ENCODE measurements at places on chromosomes 7 and 10.

- no peak for DNase-seq
Observed at GRCh38 chr7:19202599-19202998, 57.4 kb upstream of the FERD3L start.

- no peak for DNase-seq
Observed at GRCh38 chr7:46671108-46671769, 750.2 kb upstream of the IGFBP3 start.

DNA sequence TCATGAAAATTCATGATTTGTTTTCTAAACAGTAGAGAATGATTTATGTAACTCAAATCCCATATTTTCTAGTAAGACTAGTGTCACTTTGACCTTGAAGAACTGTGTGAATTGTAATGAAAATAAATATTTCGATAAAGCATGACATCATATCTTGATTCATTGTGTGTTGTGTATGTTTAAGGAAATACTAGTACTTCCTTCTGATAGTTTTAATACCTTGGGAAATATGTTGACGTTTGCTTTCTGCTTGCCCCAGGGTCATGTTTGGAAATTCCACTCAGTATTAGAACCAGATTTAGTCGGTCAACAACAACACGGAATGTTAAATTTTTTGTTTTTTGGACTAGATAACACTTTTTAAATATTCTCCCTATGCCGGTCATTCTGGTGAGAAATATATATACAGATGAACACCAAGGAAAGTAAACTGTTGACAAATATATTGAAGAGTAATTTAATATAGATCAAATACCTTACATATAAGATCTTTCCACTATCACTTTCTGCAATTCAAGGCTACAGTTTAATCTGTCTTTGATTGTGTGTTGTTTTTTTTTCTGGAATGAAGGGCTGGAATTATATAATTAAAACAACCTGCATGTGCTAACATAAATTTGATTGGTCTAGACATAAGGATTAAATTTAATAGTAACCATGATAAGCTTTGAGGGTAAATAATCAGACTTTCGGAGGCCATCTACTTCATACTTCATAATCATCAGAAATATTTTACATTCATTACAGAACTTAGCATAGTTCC lies 126.2 kb downstream of the MDFIC start:
- DNase-seq: no peak

- DNase-seq: no peak
Observed at GRCh38 chr7:45574416-45574668, 174 bp downstream of the ADCY1 start.

DNA sequence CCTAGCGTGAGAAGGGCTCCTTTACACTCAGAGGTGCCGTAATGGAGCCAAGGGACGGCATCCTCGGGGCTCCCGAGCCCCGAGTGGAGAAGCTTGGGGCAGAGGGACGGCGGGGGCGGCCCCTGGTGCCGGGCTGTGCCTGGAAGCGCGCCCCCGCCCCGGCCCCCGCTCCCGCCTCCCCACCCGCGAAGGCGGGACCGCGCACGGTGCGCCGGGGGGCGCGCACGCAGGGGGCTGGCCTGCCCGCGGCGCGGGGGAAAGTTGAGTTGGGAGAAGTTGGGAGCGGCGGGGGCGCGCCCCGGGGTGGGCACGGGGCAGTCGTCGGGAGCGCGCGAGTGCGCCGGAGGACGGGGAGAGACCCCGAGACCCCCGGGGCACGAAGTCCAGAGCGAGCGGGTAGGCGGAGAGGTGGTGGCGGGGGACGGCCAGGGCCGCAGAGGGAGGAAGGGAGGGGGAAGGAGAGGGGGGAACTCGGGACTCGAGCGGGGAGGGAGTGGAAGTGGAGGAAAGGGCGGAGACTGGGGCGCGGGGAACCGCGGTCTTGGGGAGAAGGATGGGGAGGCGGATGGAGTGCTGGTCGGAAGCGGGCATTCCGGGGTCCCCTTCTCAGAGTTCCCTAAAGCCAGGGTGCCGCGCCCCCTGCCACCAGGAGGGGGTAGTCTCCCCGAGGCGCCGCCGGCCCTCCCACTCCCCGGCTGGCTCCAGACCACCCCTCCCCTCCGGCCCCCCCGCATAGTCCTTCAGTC lies at the start of gene SLC4A2:
Gene SLC4A2, plus strand, starts transcription at position 223 of the 746 bp plus-strand sequence. CDS start 2,399 bp downstream, outside the sequence.
- DNase-seq: peak; percentile 77

DNA sequence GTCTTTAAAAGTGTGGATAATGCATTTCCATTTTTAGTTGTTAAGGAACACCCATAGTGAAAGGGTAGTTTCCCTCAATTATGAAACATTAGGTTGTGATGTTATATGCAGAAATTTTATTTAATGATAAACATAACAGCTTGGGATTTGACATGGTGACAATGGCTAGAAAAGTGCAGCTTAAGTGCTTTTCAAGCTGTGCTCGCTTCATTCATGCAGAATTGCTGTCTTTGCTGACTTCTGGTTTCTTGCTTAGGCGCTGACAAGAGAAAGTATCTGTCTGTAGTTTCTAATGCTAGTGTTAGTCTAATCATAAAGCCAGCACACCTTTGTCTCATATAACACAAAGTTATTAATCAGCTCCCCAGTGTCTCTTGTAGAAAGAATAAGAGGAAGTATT lies 170.0 kb downstream of the ARL5B start:
- DNase-seq: no peak

GRCh38 chr7:100896732-100897608 lies 1.3 kb upstream of the ACHE start:
- no peak for DNase-seq

GRCh38 chr7:56074371-56074791 lies 10.3 kb downstream of the SUMF2 start:
- peak; percentile 73 for DNase-seq

DNA sequence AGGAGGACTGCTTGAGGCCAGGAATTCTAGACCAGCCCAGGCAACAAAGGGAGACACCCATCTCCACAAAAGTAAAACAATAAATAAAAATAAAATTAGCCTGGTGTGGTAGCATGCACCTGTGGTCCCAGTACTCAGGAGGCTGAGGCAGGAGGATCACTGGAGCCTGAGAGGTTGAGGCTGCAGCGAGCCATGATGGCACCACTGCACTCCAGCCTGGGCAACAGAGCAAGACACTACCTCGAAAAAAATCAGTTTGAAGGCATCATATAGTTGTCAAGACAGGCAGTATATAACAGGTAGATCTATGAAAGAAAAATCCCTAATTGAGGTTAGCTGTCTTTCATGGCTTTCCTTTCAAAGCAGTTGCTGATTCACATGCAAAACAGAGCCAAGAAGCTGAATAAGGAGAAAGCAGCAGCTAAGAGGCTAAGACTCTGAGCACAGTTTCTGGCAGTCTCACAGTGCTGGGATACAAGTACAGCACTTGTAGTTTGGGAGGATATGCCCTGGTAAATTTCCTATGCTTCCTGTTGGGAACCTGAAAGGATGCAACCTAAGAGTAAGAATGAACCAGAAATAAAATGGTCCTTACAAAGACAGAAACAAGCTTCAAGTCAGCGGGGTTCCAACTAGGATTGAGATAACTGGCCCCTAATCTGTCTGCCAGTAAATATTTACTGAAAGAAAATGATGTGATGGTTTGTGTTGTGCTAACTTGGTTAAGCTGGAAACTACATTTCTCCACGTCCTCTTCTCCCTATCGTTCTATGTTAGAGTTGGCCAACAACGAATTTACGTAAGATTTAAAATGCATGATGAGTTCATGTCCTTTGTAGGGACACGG lies 368.5 kb upstream of the HPS1 start:
- DNase-seq: no peak

All from fibroblast of skin of right quadriceps (primary cell).